ENCODE measurements at places on chromosomes 2 and 18.

- DNase-seq = no peak
These were observed 298.2 kb upstream of the COL3A1 start for GRCh38 chr2:188676010-188676400.

GRCh38 chr2:233336541-233336940 is 17.8 kb upstream of the DGKD start:
- no peak for DNase-seq

DNA sequence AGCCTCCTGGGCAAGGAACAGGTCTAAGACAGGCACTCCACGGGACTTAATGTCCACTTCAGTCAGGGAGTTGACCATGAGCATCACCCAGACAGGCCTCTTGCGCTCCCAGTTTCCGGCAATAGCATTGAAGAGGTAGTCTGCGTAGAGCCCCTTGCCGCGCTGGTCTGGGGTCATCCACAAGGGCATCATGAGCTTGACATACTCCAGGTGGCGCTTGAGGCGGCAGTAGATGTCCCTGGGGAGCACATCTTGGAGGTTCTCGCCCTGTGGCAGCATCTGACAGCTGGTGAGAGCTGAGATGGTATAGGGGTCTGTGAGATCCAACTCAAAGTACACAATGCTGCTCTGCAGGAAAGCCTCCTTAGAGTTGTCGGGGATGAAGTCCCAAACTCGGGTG is 10.6 kb downstream of the TRABD2A start:
- DNase-seq = no peak

GRCh38 chr2:201072201-201072530 is 365 bp downstream of the NDUFB3 start:
- no peak for DNase-seq

DNA sequence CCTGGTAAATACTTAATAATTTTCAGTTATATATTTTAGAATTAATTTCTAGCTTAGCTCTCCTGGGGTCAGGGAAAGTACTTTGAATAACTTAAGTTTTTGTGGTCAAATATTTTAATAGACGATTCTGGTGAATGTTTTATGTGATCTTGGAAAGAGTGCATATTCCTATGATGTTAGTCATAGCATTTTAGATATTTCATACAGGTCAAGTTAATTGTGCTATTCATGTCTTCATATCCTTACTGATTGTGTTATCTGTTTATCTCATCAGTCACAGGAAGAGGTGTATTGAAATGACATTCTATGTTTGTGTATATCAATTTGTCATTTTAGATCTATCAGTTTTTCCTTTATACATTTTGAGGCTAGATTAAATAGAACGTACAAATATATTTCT is 576.2 kb downstream of the CPS1 start:
- no peak for DNase-seq

- DNase-seq = no peak
These were observed 1.3 kb downstream of the ITM2C start for GRCh38 chr2:230865766-230866755.

DNA sequence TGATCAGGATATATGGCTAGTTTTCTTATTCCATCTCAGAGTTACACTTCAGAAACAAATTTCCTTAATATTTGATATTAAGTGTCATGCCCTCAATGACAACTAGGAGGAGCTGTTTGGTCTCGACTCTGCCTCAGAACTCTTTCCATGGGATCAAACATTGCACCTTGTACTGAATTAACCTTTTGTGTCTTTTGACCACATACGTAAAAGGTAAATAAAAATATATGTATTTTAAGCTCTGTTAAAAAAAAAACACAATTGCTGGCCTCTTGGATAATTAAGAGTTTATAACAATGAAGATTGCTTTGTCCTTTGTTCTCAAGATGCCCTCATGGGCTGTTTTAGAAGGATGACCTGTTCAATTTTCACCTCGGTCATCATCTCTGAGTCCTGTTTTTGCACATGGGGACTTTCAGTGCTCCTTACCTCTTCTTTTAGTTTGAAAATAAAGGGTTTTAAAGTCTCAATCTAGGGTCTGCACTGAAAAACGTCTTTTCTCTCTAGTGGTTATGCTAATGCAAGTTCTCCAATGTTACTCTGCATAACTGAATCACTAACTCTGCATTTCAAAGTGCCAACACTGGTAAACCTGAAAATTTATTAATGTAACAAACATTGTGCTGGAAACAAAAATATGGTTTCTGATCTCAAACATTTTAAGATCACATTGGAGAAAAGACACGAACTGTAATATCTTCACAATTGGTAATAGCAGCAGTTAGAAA is 18.8 kb upstream of the FN1 start:
- no peak for DNase-seq

DNA sequence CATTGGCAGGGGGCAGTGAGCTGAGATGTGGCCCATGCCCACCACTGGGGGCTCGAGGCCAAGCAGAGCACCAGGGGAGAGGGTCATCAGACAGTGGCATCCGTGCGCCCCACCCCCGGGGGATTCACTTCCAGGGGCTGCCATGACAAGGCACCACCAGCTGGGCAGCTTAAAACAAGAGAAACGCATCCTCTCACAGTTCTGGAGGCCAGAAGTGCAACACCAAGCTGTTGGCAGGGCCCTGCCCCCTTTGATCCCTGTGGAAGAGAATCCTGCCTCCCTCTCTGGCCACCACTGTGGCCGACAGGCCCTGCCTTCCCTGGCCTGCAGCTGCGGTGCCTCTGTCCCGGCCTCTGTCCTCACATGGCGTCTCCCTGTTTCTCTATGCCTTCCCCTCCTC is 187.7 kb upstream of the ID2 start:
- DNase-seq = no peak

GRCh38 chr2:206408323-206409320 is 34.7 kb upstream of the ADAM23 start:
- no peak for DNase-seq

Data from fibroblast of the conjunctiva (primary cell).